ENCODE measurements at places on chromosomes 16 and 17. TPM values are rescaled to one million over a fixed set of nuclear protein-coding genes. Genes with fewer than 3 reads are reported as not detected.

CACNG5 gene
- polyA plus RNA-seq, result 0.09 TPM

DUS1L gene
- polyA plus RNA-seq, result 83.6 TPM

HBA1 gene
- polyA plus RNA-seq, result 1.3 TPM

CSH2 gene
- polyA plus RNA-seq, result not detected

MMP25 gene
- 0.25 TPM for polyA plus RNA-seq

NFAT5 gene
- 8.3 TPM for polyA plus RNA-seq

KRTAP2-1 gene
- not detected for polyA plus RNA-seq

AATK gene
- 0.39 TPM for polyA plus RNA-seq

NECAB2 gene
- polyA plus RNA-seq, result 2.4 TPM

ZNF423 gene
- polyA plus RNA-seq, result 0.04 TPM

PTX4 gene
- 0.07 TPM for polyA plus RNA-seq

KCTD19 gene
- polyA plus RNA-seq, result 0.57 TPM

RAPGEFL1 gene
- polyA plus RNA-seq, result 4.7 TPM

CLEC18A gene
- 0.23 TPM for polyA plus RNA-seq

LRRC75A gene
- 0.54 TPM for polyA plus RNA-seq

HSD17B1 gene
- polyA plus RNA-seq, result 1.2 TPM

CRYM gene
- polyA plus RNA-seq, result 0.98 TPM

SLC13A2 gene
- polyA plus RNA-seq, result not detected

TEKT5 gene
- 0.09 TPM for polyA plus RNA-seq

EFTUD2 gene
- 251 TPM for polyA plus RNA-seq

SUPT4H1 gene
- polyA plus RNA-seq, result 124 TPM

EFNB3 gene
- polyA plus RNA-seq, result 0.96 TPM

PLCD3 gene
- 105 TPM for polyA plus RNA-seq

LCMT1 gene
- 36.6 TPM for polyA plus RNA-seq

DRG2 gene
- 51.9 TPM for polyA plus RNA-seq

ADAP2 gene
- polyA plus RNA-seq, result 3.7 TPM

NUPR1 gene
- polyA plus RNA-seq, result 25.9 TPM

LRRC37A gene
- polyA plus RNA-seq, result 0.36 TPM

DNAI2 gene
- not detected for polyA plus RNA-seq

RIPOR1 gene
- 24.7 TPM for polyA plus RNA-seq

ASB16 gene
- polyA plus RNA-seq, result 0.15 TPM

CCL13 gene
- not detected for polyA plus RNA-seq

OTOP2 gene
- not detected for polyA plus RNA-seq

MAPT gene
- 1.2 TPM for polyA plus RNA-seq

SYNRG gene
- polyA plus RNA-seq, result 13.1 TPM

OR3A2 gene
- polyA plus RNA-seq, result not detected

KRT28 gene
- polyA plus RNA-seq, result not detected

KRTAP9-8 gene
- polyA plus RNA-seq, result not detected

ARHGAP27 gene
- 16.4 TPM for polyA plus RNA-seq

ATP2A3 gene
- polyA plus RNA-seq, result 3.1 TPM

Measured in A549 (cell line).